ENCODE measurements at places on chromosomes 6 and 20. TPM values are rescaled to one million over a fixed set of nuclear protein-coding genes. Genes with fewer than 3 reads are reported as not detected.

The OR2J3 gene
- not detected for total RNA-seq

- H3K27me3 ChIP-seq: no peaks in the 10 kb centered on the region
- no peak overlapping the region for H3K4me3 ChIP-seq
- H3K27ac ChIP-seq: peak overlapping the region; percentile 76
- no peak for DNase-seq
- H3K36me3 ChIP-seq: no peaks in the 10 kb centered on the region
- H3K4me1 ChIP-seq: peaks cover 43% of the 10 kb centered on the region
These were observed 4.5 kb downstream of the SNAI1 start for GRCh38 chr20:49987015-49987867.

The SEC23B gene
- 21.0 TPM for total RNA-seq

The ADA gene
- total RNA-seq: 15.4 TPM

DNA sequence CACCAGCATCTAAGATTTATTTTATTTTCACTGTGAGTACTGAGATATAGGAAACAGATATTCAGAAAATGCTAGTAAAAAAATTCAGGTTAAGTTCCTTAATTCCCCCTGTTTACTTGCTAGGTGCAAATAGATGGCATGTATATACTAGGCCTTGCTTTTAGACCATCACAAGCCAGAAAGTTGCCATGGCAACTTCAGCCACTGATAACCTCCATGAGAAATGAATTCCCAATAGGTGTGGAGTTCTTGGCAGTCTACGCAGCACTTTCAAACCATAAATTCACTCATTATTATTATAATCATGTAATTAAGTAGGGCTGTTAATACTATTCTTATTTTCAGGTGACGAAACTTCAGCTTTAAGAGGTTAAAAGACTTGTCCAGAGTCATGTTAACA is 251.6 kb upstream of the TFAP2D start:
- no peaks in the 10 kb centered on the region for H3K27me3 ChIP-seq
- no peaks in the 10 kb centered on the region for H3K36me3 ChIP-seq
- no peaks in the 10 kb centered on the region for H3K4me1 ChIP-seq
- DNase-seq: no peak

GRCh38 chr6:109051301-109052017 is 43.2 kb downstream of the SESN1 start:
- H3K4me1 ChIP-seq: peaks cover 42% of the 10 kb centered on the region
- no peak overlapping the region for H3K4me3 ChIP-seq
- no peaks in the 10 kb centered on the region for H3K36me3 ChIP-seq
- H3K27ac ChIP-seq: no peak overlapping the region
- H3K27me3 ChIP-seq: no peaks in the 10 kb centered on the region
- no peak for DNase-seq

The RMND1 gene
- 10.0 TPM for total RNA-seq

DNA sequence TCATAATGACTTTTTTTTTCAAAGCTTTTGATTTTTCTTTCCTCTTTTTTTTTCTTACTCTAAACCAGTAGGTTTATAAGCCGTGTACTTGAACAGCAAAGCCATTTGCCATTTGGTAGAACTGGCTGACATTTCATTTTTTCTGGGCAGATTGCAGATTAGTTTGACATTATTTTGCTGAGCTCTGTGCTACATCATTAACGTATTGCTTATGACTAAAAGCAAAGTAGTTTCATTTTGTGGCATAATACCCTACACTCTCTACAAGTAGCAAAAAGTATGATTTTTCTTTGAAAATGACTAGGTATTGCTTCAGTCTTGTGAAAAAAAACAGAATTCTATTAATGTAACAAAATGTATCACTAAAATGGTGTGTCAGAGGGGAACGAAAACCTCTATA is 141.3 kb downstream of the GRIK2 start:
- peak overlapping the region; percentile 5 for H3K4me3 ChIP-seq
- H3K27me3 ChIP-seq: no peaks in the 10 kb centered on the region
- no peaks in the 10 kb centered on the region for H3K4me1 ChIP-seq
- no peak for DNase-seq

DNA sequence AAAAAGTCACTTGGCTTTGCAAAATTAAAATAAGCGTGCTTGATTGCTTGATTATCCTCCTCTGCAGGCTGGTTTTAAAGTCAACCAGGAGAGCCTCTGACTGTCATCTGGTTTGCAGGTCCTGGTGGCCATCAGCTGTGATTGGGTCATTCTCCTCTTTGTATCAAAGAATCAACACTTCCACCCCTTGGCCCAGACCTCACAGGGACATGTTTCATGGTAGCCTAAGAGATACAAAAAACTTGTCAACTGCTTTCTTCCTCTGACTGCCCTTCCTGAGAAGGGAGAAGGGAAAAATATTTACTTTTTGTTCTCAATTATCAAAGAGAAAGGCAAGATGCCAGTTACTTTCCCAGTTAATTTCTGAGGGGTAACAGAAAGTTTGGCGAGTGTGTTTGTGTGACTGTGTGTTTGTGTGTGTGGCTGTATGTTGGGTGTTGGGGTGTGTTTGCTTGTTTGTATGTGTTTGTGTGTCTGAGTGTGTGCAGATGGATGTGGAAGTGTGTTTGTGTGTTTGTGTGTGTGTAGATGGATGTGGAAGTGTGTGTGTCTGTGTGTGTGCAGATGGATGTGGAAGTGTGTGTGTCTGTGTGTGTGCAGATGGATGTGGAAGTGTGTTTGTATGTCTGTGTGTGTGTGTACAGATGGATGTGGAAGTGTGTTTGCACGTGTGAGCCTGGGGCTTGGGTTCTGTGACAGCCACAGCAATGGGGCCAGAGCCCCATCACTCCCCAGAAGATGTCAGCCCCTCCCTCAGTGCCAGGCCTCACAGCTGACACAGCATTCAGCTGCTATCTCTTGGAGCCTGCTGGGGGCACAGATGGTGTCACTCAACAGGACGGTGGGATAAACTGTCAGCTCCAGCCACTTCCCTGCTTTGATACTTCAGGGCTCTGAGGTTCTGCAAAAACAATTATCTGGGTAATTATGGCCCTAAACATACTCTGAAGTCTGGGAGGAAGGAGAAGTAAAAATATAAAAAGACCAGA is 98.6 kb upstream of the RNF24 start:
- H3K27me3 ChIP-seq: no peaks in the 10 kb centered on the region
- no peaks in the 10 kb centered on the region for H3K36me3 ChIP-seq
- no peak overlapping the region for H3K27ac ChIP-seq
- H3K4me1 ChIP-seq: peaks cover 5% of the 10 kb centered on the region

DNA sequence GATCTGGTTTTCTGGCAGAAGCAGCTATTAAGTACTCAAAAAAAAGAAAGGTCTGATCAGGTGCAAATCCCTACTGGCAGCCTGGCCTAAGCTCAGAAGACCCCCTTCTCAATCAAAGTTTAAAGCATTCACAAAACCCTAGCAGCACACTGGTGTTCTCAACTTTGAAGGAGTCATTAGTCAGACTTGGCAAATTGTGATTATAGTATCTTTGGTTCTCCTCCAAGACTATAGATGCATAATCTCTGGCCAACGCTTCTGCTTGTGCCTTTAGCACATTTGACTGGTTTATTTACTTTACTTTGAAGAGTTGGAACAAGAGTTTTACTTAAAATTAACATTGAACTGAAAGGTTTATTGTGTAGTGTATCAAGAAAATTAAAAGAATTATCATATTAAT is 248.9 kb downstream of the PTPRK start:
- no peak overlapping the region for H3K4me3 ChIP-seq
- H3K27me3 ChIP-seq: no peaks in the 10 kb centered on the region
- H3K27ac ChIP-seq: no peak overlapping the region
- H3K36me3 ChIP-seq: no peaks in the 10 kb centered on the region

GRCh38 chr6:56807326-56807988 is 147.4 kb upstream of the BEND6 start:
- H3K36me3 ChIP-seq: no peaks in the 10 kb centered on the region
- H3K27ac ChIP-seq: no peak overlapping the region
- no peak for DNase-seq
- H3K4me1 ChIP-seq: peaks cover 32% of the 10 kb centered on the region
- H3K27me3 ChIP-seq: no peaks in the 10 kb centered on the region

- no peak for DNase-seq
- no peak overlapping the region for H3K27ac ChIP-seq
- H3K4me3 ChIP-seq: no peak overlapping the region
These were observed 171.7 kb downstream of the FAXC start for GRCh38 chr6:99177736-99178135.

The SOX18 gene
- 16.8 TPM for total RNA-seq

DNA sequence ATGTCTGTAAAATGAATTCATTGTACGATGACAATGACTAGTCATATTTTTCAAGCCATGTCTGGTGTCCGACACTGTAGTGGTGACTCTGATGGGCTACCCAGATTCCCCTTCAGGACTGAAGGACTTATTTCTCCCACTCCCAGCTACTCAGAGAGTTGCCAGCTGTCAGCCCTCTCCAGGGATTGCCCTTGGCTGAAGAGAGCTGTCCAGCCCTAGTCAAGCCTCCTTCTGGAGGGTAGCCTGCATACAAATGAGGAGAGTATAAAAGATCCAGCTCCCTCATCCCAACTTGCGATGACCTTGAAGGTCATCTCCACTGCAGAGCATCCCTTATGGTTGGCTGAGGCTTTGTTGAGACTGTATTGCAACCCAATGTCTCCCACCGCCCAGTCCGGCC is 29.9 kb downstream of the JPH2 start:
- H3K4me1 ChIP-seq: peaks cover 56% of the 10 kb centered on the region
- H3K27me3 ChIP-seq: no peaks in the 10 kb centered on the region
- no peak overlapping the region for H3K4me3 ChIP-seq
- no peak for DNase-seq
- peaks cover 15% of the 10 kb centered on the region for H3K36me3 ChIP-seq

DNA sequence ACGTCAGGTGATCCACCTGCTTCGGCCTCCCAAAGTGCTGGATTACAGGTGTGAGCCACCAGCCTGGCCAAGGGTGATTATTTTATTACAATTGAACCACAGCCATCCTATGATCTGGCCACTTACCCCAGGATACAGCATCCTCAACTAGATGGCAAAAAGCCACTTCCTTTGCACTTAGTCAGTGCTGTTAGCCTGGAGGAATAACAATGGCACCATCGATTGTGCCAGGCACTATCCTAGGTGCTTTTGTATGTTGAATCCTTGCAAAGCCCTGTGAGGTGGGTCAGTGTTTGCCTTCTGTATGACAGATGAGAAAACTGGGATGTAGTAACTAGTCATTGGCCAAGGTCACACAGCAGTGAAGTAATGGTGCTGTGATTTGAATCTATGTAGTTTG is 11.2 kb upstream of the TTPAL start:
- H3K27me3 ChIP-seq: no peaks in the 10 kb centered on the region
- H3K4me1 ChIP-seq: no peaks in the 10 kb centered on the region
- H3K27ac ChIP-seq: no peak overlapping the region
- H3K4me3 ChIP-seq: no peak overlapping the region
- H3K36me3 ChIP-seq: no peaks in the 10 kb centered on the region

GRCh38 chr6:89553431-89553830 is 85.1 kb downstream of the LYRM2 start:
- no peak overlapping the region for H3K27ac ChIP-seq
- no peaks in the 10 kb centered on the region for H3K36me3 ChIP-seq
- no peak overlapping the region for H3K4me3 ChIP-seq
- no peak for DNase-seq

GRCh38 chr6:139514819-139515218 is 140.4 kb upstream of the CITED2 start:
- no peaks in the 10 kb centered on the region for H3K36me3 ChIP-seq
- no peak overlapping the region for H3K27ac ChIP-seq
- H3K4me1 ChIP-seq: no peaks in the 10 kb centered on the region
- H3K4me3 ChIP-seq: no peak overlapping the region
- DNase-seq: no peak

DNA sequence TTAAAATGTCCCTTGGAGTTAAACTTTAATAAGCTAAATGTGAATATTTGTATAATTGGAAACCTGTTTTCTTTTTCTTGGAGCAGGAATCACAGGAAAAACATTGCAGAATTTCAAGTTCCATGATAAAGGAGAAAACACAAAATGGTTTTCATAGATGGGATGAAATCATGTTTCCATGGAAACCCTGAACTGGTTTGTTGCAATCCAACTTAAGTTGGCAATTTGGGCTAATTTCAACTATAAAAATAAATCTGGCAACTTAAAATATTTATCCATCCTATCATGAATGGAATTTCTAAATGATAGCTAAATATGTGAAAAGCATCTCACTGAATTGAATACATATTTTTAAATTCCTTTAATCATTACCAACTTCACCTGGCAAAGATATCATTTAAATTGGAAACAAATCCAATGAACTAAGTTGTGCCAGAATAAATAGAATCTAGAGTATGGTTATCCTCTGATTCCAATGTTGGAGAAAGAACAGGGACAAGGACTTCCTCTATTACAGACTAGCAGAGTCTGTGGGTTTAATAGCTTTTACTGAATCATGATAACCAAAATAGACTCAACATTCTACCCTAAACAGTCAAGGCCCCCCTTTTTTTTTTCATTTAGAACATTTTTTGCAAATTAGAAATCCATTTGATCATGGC is 33.2 kb downstream of the COL21A1 start:
- no peaks in the 10 kb centered on the region for H3K36me3 ChIP-seq
- H3K4me1 ChIP-seq: no peaks in the 10 kb centered on the region
- no peaks in the 10 kb centered on the region for H3K27me3 ChIP-seq
- H3K27ac ChIP-seq: no peak overlapping the region
- H3K4me3 ChIP-seq: no peak overlapping the region
- no peak for DNase-seq

The SPAG4 gene
- total RNA-seq: 2.7 TPM

DNA sequence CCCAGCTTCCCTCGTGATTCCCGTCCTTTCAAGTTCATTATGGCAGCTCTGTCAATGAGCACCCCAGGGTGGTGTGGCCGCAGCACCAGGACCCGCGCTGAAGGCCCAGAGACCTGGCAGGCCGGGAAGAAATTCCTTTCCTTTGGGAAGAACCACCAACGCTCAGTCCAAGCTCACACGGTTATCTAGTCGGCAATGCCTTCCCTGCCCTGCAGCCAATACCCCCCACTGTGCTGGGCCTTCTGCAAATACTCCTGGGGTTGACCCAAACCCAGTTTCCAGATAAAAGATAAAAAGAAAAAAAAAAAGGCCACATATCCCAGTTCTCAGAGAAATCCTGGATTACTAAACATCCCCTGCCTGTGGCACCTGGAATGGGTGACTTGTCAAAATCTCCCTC is 28.7 kb downstream of the PXDC1 start:
- no peak overlapping the region for H3K4me3 ChIP-seq
- H3K27ac ChIP-seq: no peak overlapping the region
- no peak for DNase-seq
- H3K36me3 ChIP-seq: peaks cover 69% of the 10 kb centered on the region
- H3K27me3 ChIP-seq: no peaks in the 10 kb centered on the region
- H3K4me1 ChIP-seq: peaks cover 60% of the 10 kb centered on the region

The CPXM1 gene
- total RNA-seq: 0.45 TPM

- H3K4me3 ChIP-seq: no peak overlapping the region
- no peak overlapping the region for H3K27ac ChIP-seq
- peaks cover 24% of the 10 kb centered on the region for H3K27me3 ChIP-seq
- no peaks in the 10 kb centered on the region for H3K4me1 ChIP-seq
These were observed 164.4 kb upstream of the KCNG1 start for GRCh38 chr20:51187261-51187660.

The WFDC12 gene
- not detected for total RNA-seq

The ANKRD66 gene
- total RNA-seq: not detected
